Activated T-helper 2 cell treated with anti-CD3 and anti-CD28 coated beads, Interferon-gamma antibody, Interleukin-2, Interleukin-4, amounts not matched to agents 10 μg/mL and 5 μg/mL and 100 μg/mL, durations not matched to agents 14 hours and 24 hours and 36 hours (primary cell): ENCODE measurements at places on chromosomes 5 and 9. TPM values are rescaled to one million over a fixed set of nuclear protein-coding genes. Genes with fewer than 3 reads are reported as not detected.

FREM1 gene
- total RNA-seq = not detected in 2 replicates

TAF11L11 gene
- total RNA-seq = not detected in 2 replicates

TAS2R1 gene
- total RNA-seq = not detected in 2 replicates

ANKRD18B gene
- total RNA-seq = 1.6 and 2.6 TPM in 2 replicates

PRDM9 gene
- total RNA-seq = not detected in 2 replicates

SLC4A9 gene
- total RNA-seq = 0.18 TPM in 1 of 2 replicates, not detected in the other

PLEKHG4B gene
- total RNA-seq = not detected in 2 replicates

VAV2 gene
- 8.6 TPM in 2 replicates for total RNA-seq

CDH18 gene
- total RNA-seq = not detected in 2 replicates

SIGMAR1 gene
- total RNA-seq = 105 and 109 TPM in 2 replicates

PRRT1B gene
- total RNA-seq = not detected in 2 replicates

SPINK7 gene
- not detected in 2 replicates for total RNA-seq

TARS1 gene
- total RNA-seq = 186 and 187 TPM in 2 replicates

SLC34A3 gene
- total RNA-seq = not detected in 2 replicates

SPINK13 gene
- not detected in 2 replicates for total RNA-seq

PTGR1 gene
- total RNA-seq = 1.4 and 1.8 TPM in 2 replicates

PDCD1LG2 gene
- 1.7 and 2.0 TPM in 2 replicates for total RNA-seq

HNRNPK gene
- total RNA-seq = 855 and 856 TPM in 2 replicates

CFAP90 gene
- total RNA-seq = not detected in 2 replicates

FBP2 gene
- not detected in 2 replicates for total RNA-seq

RLN1 gene
- 0.60 and 0.87 TPM in 2 replicates for total RNA-seq

COL23A1 gene
- not detected in 2 replicates for total RNA-seq

CDKN2A gene
- total RNA-seq = 5.8 and 7.4 TPM in 2 replicates

TTC23L gene
- not detected in 2 replicates for total RNA-seq

NTRK2 gene
- total RNA-seq = 1.6 TPM in 2 replicates

GRHPR gene
- total RNA-seq = 75.4 and 77.4 TPM in 2 replicates

IL5 gene
- 100.0 and 113 TPM in 2 replicates for total RNA-seq

SPATA31C1 gene
- total RNA-seq = not detected in 2 replicates

SLC46A2 gene
- not detected in 2 replicates for total RNA-seq
